RWPE2 (cell line): ENCODE measurements at places on chromosomes 4 and X.

GRCh38 chr4:139554893-139555704, 920 bp downstream of the SETD7 start:
- peak; percentile 71 for DNase-seq

- no peak for DNase-seq
Observed at GRCh38 chrX:78168065-78168464, 28.6 kb upstream of the TAF9B start.

- DNase-seq, result no peak
Observed at GRCh38 chr4:153232768-153233167, 28.5 kb downstream of the TRIM2 start.

- no peak for DNase-seq
Observed at GRCh38 chr4:110667670-110668069, 44.8 kb upstream of the PITX2 start.

DNA sequence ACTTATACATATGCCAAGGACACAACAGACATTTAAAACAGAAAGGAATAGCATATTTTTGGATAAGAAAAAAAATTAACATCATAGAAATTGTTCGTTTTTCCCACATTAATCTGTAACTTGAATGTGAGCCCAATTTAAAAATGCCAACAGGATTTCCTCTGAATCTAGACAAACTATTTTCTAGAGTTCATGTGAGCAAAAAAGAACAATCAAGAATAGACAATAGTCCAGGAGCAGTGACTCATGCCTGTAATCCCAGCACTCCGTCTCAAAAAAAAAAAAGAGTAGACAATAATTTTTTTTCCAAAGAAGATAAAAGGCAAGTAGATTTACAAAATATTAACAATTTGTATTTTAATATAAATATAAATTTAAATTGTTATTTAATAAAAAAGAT, 73.7 kb upstream of the DUSP21 start:
- DNase-seq, result no peak

DNA sequence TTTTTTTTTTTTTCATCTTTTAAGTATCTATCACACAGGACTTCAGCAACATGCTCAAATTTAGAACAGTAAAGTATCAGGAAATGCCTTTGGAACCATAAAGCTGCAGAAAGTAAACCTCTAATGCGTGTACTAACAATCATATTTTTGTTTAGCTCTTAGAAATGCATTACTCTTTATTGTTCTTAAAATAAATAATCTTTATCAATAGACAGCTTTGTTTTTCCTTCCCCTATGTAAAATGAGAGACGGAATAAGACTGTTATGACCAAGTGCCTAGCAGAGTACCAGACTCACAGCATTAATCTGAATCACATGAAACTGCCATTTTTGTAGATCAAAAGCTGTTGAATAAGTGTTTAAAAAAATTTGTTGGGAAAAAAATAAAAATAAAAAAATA, 50.5 kb upstream of the COL25A1 start:
- no peak for DNase-seq

DNA sequence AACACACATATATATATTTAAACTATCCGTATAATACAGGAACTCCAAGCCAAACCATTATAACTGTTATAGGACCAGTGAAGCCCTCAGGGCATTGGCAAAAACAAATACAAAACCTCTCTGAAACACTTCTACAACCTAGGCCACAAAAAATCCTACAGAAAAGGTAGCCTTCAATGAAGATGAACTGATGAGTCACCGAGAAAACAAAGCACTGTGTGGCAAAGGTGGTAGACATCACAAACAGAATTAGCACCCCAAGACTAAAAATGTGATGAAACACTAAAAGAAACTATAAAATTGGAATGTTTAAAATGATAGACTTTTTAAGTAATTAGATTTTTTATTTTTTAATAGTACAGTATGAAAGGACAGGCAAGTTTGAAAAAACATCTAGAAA, 5.5 kb upstream of the HSPA4L start:
- no peak for DNase-seq

DNA sequence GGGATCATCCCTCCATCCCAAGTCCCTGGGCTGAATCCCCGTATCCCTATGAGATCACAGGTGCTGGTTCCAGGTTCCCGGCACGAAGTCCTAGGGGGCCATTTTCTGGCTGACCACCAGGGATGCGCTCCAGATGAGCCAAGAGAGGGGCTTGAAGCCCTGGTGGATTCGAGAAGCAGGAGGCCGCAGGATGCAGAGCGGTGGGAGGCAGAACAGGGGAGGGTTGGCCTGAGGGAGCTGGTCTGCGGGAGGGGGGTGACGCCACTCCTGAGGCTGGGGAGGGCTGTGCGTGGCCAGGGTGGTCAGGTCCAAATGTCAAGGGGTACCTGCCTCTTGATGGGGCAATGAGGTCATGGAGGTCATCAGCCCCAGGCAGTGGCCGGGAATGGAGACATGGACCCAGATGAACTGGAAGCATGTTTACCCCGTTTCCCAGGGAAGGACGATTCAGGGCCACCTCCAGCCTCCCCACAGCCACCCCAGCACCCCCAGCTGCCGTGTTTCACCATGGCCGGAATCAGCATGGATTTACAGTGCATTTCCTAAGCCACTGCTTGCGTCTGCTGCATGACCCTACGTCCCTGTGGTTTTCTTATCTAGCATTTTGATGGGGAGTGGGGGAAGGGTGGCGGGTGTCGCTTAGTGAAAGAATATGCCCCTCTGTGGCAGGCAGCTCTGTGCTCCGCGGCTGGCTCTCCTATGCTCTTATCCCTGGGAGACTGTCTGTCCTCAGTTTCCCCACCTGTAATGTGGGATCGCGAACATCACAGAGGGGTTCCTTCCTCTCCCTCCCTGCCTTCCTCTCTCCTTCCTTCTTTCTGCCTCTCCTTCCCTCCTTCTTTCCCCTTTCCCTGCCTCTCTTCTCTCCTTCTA, 17.0 kb upstream of the HTRA3 start:
- no peak for DNase-seq

GRCh38 chr4:76504613-76505465, 69.8 kb downstream of the SHROOM3 start:
- DNase-seq, result no peak

DNA sequence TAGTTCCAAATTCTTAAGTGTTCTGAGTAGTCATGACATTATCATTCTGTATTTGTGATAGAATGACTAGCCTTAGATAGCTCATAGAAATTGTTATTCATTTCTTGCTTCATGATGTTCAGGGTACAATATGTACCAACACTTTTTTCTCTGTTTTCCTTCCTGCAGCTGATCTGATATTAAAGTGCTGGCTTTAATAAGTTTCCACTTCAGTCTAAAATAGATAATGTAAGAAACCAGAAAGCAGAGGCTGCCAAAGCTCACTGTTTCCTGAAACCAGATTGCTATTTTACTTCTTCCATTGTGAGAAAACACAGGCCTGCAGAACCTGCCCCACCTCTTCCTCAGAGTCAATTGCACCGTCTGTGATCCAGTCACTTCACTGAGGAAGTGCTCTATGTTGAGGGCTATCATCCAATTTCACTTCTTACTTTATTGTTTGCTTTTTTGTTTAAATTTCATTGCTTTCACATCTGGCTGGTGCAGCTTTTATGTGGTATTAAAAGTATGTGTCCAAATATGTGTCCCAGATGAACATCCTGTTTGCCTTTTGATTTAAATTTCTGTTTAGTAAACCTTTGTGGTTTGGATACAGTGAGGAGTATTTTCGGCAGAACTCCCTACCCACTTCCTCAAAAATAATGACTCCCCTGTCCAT, 652.1 kb downstream of the ANKRD50 start:
- no peak for DNase-seq

DNA sequence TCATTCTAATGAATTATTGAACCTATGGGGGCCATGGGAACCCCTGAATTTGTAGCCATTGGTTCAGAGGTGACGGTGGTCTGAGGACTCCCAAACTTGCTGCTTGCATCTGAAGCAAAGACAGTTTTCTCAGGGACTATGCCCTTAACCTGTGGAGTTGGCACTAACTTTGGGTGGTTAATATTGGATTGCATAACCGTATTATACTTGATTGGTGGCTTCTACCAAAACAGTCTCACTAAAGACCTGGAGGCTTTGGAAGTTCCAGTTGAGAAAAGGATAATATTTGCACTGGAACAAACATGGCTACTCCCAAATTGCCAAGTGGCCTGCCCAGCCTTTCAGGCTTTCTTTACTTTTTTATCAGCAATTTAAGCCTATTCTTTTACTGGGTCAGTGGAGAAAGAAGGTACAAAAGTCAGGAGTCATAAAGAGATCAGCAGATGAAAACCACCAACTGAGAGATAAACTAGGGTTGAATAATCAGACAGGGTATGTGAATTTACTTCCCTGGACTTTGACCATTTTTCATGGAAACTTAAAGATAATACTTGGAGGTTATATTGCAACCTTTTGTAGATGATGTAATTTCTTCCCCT, 7.9 kb upstream of the KLHL8 start:
- no peak for DNase-seq

DNA sequence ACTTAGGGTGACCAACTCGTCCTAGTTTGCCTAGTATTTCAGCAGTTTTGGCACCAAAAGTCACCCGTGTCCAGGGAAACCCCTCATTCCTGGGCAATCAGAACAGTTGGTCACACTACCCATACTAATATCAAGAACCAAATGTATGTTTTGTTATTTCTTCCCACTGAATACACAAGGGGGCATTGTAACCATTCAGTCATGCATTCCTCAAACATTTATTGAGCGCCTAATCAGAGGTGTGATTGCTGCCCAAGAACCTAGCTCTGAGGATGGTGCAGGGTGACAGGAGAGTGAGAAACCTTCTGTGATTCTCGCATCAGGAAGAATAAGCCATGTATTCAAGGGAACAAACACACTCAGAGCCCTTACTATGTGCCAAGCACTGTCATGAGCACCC, 69.8 kb upstream of the RAI2 start:
- no peak for DNase-seq

- DNase-seq, result no peak
Observed at GRCh38 chrX:12843061-12843667, 23.7 kb upstream of the TLR7 start.

DNA sequence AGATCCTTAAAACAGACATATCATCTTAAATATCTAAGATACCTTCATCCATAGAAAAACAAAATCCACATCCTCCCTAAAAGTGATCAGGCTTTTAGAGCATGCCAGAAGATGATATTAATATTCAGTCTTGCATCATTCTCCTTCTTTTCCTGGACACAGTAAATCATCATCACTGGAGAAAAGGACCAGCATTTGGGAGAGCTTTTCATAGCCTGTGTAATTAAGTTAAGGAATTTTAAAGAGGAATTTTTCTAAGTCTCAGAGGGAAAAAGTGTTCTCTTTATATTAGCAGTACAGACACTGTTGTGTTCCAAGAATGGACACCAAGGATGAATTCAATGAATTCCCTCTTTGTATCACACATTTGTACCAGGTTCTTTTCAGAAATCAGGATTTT, 696 bp downstream of the SCRG1 start:
- DNase-seq, result no peak

DNA sequence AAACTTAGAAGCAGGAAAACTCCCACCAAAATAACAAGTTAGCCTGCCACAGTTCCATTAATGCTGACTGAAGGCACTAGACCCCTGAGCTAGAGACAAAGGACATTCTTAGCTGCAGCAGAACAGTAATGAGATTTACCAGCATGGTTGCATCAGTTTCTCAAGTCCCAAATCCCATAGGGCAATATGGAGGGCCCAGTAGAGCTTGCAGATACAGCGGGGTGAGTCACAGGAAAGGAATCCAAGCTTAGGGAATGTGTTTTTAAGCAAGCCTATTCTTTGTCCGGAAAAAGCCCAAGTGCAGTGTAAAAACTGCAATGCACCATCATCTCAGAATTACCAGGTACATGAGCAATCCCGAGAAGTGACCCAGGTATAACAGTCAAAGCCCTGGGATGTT, 51.3 kb upstream of the EXOC1L start:
- no peak for DNase-seq

DNA sequence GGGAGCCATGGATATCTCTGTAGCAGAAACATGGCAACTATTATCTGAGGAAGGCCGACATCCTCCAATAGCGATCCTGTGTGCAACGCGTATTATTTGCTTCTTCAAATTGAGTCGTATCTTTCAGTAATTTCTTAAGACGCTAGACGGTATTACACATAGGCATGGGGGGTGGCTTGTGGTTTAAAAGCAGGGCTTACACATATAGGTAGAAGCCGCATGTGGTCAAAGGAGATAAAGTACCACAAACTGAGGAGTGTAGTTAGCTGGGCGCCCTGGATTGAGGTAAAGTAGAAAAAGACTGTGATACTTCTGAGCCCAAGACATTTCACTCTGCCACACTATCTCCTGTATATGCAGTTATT, 94.6 kb downstream of the SORBS2 start:
- DNase-seq, result no peak

- DNase-seq, result no peak
Observed at GRCh38 chr4:38089961-38090360, 129.8 kb downstream of the PTTG2 start.

DNA sequence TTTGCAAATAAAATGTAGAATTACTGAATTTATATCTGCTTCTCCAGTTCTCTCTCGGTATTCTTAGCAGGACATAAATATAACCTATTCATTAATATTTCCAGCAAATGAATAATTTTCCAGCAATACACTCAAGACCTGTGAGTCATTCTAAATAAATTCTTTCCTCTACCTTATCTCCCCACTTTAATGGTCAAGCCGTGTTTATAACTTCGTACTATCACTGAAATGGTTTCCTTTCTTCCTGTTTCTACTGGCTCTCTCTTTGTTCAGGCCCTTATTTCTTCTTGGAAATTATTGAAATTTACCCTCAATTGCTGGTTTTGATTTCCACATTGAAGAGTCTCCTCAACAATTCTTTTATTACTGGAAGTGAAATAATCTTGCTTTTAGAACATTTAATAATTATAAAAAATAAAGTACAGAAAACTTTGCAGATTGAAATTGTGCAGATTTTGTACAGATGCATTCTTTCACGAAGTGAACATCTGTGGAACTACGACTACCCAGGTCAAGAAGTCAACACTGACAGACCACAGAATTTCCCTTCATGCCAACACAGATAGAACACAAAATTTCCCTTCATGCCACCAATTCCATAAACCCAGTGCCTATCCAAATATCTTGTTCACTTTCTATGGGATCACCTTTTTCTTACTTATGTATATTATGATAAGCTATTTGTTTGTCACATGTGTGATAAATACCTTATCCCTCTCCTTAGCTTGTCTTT, 205.7 kb downstream of the FAT4 start:
- no peak for DNase-seq

GRCh38 chrX:110836451-110836850, 40.8 kb upstream of the CHRDL1 start:
- no peak for DNase-seq

GRCh38 chrX:153378607-153379006, 22.5 kb downstream of the PNMA6E start:
- no peak for DNase-seq

DNA sequence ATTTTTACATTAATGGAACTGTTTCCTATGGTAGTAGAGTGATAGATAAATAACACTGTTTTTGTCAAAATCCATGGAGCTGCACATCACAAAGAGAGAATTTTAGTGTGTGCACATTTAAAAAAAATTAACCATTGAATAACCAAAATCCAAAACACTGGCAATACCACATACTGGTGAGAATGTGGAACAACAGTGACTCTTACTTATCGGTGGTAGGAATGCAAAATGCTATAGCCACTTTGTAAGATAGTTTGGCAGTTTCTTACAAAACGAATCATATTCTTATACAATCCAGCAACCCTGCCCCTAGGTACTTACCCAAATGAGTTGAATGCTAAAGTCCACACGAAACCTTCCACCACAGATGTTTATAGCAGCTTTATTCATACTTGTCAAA, 229.6 kb upstream of the GPR101 start:
- no peak for DNase-seq
